ENCODE measurements at places on chromosomes 3 and 15.

- no peak for DNase-seq
These were observed 246.9 kb downstream of the ZIC1 start for GRCh38 chr3:147656023-147656422.

DNA sequence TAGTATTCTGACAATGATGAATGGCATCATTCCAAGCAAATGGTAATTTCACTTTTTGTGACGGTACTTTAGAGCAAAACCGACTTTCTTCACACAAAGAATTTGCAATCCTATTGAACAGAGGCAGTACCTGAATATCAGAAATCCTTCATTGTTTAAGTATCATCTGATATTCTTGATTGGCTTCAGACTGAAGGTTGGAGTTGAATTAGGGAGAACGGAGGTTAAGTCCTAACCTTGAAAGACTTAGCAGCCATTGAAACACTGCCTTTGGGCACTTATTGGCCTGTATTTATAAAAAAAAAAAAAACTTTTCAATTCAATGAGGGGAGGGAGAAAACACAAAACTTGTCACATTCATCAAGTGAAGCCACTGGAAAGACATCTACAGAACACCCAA is 89.0 kb downstream of the MECOM start:
- DNase-seq: no peak

DNA sequence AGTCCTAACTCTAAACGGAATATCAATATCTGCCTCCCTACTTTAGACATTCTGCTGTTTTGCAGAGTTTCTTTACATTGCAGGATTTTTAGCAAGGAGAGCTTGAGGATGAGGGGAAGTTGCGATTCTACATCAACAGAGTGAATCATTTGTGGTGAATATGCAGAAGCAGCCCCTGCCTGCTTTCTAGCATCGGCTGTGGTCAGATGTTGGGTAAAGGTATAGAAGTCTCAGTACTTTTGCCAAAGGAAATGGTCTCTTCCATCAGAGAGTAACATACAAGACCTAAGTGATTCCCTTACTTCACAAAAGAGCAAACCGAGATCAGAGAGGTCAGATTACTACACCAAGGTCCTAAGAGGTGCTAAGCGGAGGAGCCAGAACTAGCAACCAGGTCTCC is 15.2 kb downstream of the ST3GAL6 start:
- no peak for DNase-seq

GRCh38 chr15:86333819-86334218 is 254.1 kb downstream of the AGBL1 start:
- DNase-seq: no peak

DNA sequence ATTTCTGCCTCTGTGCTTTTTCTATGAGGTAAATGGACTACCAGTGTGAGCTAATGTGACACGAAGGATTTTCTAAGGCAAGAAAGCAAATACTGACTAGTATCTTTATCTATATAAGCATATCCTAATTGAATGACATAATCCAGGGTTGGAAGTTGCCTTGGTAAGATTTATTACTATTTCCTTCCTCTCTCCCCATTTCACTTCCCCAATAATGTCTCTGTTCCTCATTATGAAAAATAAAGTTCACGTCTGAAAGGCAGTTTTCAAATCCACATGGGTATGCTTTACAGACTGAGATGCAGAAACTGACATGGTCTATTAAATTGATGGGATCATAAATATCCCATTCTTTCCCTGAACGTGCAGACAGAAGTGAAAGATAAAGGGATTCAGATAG is 86.0 kb downstream of the DTWD1 start:
- DNase-seq: peak; percentile 4

GRCh38 chr3:152174876-152175527 is 93.7 kb upstream of the MBNL1 start:
- DNase-seq: no peak

- DNase-seq: no peak
These were observed 64.6 kb downstream of the TPRG1 start for GRCh38 chr3:189236352-189236751.

- no peak for DNase-seq
These were observed 54.0 kb upstream of the NEO1 start for GRCh38 chr15:72998226-72998625.

GRCh38 chr3:173410849-173411248 is 13.3 kb downstream of the NLGN1 start:
- no peak for DNase-seq

DNA sequence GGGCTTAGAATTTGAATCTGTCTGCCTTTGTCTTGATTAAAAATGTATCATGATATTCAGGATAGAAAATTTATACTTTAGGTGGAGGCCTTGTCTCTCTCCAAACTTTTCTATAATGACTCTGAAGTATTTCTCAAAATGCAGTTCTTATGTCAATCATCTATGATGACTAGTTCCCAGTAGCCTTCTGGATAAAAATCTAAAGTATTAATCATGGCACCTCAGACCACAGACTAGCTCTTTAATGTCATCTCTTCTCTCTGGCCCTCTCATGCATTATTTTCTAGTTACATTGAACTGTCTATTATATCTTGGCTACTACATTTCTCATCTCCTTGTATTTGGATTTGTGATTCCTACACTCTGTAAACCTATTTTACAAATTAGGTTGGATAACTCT is 96.9 kb downstream of the ZPLD1 start:
- DNase-seq: no peak

DNA sequence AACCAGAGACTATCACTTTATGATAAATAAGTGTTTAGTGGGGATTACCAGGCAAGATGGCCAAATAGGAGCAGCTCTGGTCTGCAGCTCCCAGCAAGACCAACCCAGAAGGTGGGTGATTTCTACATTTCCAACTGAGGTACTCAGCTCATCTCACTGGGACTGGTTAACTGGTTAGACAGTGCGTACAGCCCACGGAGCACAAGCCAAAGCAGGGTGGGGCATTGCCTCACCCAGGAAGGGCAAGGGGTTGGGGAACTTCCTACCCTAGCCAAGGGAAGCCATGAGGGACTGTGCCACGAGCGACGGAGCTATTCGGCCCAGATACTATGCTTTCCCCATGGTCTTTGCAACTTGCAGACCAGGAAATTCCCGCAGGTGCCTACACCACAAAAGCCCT is 171.0 kb downstream of the CTNNB1 start:
- no peak for DNase-seq

DNA sequence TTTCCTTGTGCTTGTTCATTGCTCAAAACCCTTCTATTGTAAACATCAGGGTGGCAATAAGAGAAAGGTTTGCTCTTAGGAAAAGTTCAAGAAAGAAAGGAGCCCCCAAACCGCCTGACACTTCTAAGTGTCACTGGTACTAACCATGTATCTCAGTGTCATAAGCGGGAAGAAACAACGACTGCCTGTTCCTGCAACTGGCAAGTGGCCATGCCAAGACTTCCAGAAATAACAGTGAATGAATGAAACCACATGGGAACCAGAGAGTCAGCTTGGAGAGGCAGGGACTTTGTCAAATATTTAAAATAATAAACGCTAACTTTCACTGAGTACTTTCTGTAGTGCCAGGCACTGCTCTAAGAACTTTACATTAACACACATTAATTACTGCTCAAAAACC is 1.1 kb downstream of the PLSCR2 start:
- DNase-seq: no peak

DNA sequence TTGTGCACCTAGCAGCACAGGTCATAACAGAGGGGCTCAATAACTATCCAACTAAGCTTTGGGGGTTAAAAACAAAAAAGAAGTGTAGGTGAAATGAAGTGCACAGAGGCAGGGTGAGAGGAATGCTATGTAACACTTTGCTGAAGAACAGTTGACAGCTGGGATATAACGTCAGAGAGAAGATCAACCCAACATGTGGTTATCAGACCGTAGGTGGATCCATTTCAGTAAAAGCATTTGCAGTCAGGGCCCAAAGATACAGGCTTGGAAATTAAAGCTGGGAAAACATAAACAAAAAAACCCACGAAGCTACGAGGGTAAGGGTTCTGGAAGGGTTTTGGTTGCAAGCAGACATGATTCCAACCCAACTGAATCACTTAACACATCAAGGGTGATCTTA is 377.5 kb upstream of the NR2F2 start:
- no peak for DNase-seq

- no peak for DNase-seq
These were observed 24.1 kb downstream of the DUT start for GRCh38 chr15:48355377-48355776.
